ENCODE measurements at places on chromosomes 5 and 9.

DNA sequence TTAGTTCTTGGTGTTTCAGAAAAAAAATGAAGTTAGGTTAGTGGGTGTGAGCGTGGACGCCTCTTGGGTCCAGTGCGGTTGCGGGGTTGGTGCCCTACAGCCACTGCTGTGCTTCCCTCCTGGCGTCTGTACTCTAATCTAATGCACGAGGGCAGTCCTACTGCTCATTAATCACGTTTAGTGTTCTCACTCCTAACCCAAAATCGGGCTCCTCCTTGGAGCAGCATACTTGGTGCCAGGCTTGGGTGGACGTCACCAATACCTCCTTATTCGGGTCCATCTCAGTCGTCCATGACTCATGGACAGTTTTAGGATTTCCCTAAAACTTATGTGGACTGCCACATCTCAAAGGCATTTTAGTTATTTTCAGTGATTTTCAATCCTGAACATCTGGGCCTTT is 41.6 kb downstream of the TRIO start:
- DNase-seq: no peak

DNA sequence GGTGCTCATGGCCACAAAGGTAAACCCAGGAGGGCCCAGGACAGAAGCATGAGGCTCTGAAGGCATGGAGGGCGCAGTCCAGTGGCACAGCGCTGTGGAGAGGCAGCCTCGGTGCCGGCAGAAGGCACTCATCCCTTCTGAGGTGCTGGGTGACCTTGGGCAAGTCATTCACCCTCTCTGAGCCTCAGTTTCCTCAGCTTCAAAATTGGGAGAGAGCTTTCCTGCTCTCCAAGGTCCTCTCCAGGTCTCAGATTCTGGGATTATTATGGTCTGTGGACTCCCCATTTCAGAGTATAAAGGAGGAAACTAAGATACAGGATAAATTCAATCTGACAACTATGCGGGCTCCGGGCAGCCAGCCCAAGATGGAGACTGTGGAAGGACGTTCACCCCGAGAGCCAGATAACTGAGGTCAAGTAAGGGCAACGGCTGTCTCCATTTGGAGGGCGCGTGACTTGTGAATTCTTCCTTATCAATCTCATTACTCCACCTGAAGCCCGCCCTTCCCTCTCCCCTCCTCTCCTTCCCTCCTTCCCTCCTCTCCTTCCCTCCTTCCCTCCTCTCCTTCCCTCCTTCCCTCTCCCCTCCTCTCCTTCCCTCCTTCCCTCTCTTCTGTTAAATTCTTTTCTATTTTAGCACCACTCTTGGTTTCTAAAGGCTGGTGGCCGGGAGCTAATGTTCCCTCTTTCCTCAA is 58.1 kb downstream of the LRSAM1 start:
- peak; percentile 49 for DNase-seq

DNA sequence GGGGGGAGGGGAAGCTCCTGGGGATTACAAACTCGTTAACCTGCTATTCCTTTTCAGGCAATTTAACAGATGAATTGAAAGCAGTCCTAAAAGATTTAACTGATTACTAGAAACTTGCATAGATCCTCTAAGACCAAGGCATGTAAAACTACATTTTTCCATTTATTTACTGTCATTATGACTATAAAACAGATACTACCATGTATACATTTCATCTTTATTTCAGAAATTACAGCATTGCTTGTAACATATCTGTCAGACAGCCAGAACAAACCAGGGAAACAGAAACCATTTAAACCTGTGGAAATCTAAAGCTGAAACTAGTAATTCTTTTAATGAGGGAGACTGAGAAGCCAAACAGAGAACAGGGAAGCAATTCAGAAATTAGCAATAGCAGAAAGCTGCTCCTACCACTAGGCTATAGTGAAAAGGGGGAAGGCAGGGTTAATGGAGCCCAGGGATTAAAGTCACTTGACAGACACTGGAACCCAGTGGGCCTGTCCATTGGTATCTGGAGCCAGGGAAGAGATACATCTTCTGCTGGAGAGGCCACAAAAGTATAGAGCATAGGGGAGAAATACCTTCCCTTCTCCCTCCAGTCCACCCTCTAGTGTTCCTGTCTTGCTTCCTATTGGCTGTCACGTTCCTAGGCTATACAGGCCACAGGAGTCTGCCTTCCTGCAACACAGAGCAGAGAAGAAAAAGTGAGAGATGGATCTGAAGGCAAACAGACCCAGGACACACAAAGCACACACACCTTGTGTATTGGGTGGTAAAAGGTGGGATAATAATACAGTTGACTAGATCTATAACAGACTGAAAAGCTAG is 33.8 kb downstream of the PDCD1LG2 start:
- DNase-seq: no peak

- no peak for DNase-seq
Measured at GRCh38 chr5:168772316-168772961, 193.3 kb upstream of the PANK3 start.

DNA sequence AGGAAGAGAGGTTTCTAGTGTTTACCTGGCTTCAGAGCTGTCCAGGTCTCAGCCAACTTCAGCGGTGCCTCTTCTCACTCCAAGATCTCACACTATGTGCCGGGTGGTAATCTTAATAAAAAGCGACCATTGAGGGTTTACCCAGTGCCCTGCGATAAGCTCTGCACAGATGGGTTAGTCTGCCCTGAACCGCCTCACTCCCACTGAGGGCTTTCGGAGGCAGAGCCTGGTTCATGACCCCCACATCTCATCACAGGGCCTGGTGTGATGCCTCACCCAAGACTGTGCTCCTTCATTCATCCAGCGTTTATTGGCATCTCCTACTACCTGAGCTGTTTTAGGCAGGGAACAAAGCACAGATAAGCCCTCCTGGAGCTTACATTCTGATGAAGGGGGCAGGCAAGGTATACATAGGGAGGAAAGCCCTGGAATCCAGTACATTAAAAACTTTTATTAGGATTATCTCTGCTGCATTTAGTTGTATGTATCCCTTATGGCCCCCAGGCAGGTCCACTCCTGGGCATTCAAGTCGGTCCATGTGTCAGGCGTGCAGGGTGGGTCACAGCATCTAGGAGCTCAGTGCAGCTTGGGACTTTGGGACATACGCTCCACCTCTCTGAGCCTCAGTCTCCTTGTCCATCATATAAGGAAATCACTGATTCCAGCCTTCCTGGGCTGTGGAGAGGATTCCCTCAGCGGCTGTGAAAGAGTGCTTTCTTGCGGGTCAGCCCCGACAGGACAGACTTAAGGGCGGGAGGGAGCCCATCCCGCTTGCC is 613 bp upstream of the COL15A1 start:
- no peak for DNase-seq

GRCh38 chr5:95922798-95923197 is 38.9 kb downstream of the ELL2 start:
- DNase-seq: no peak

GRCh38 chr5:2983583-2984300 is 232.3 kb upstream of the IRX2 start:
- DNase-seq: no peak

GRCh38 chr5:132281856-132282614 is 12.2 kb upstream of the SLC22A4 start:
- no peak for DNase-seq

- no peak for DNase-seq
Measured at GRCh38 chr9:127030814-127031740, 91.4 kb downstream of the ANGPTL2 start.

All from hematopoietic multipotent progenitor cell treated with erythropoietin and hydrocortisone succinate and interleukin-3 and kit ligand, for 8 days (in vitro differentiated cells).